ENCODE measurements at places on chromosomes 7 and 10. TPM values are rescaled to one million over a fixed set of nuclear protein-coding genes. Genes with fewer than 3 reads are reported as not detected.

GRCh38 chr7:73451780-73452398, 18.3 kb downstream of the FZD9 start:
- no peak overlapping the region for H3K27ac ChIP-seq
- DNase-seq, result no peak
- H3K4me3 ChIP-seq, result no peak overlapping the region
- H3K27me3 ChIP-seq, result no peaks in the 10 kb centered on the region

DNA sequence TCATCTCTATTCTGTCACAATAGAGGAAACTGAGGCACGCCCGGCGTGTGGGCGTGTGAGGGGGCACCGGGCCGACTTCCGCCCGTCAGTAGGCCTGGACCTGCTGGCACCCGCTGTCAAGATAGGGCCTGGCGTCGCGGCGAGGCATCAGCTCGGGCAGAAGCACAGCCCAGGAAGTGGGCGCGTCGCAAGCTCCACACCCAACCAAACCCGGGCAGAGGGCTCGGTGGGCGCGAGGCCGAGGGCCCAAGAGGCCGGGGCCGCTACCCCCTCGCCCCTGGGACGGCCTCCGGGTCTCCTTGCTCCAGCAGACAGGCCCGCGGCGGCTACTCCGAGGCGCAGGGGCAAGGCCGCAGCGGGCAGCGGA, 91.2 kb downstream of the SPAG6 start:
- peak; percentile 49 for DNase-seq
- H3K4me3 ChIP-seq, result peak overlapping the region; percentile 88
- no peaks in the 10 kb centered on the region for H3K27me3 ChIP-seq
- peaks cover 47% of the 10 kb centered on the region for H3K4me1 ChIP-seq

DNA sequence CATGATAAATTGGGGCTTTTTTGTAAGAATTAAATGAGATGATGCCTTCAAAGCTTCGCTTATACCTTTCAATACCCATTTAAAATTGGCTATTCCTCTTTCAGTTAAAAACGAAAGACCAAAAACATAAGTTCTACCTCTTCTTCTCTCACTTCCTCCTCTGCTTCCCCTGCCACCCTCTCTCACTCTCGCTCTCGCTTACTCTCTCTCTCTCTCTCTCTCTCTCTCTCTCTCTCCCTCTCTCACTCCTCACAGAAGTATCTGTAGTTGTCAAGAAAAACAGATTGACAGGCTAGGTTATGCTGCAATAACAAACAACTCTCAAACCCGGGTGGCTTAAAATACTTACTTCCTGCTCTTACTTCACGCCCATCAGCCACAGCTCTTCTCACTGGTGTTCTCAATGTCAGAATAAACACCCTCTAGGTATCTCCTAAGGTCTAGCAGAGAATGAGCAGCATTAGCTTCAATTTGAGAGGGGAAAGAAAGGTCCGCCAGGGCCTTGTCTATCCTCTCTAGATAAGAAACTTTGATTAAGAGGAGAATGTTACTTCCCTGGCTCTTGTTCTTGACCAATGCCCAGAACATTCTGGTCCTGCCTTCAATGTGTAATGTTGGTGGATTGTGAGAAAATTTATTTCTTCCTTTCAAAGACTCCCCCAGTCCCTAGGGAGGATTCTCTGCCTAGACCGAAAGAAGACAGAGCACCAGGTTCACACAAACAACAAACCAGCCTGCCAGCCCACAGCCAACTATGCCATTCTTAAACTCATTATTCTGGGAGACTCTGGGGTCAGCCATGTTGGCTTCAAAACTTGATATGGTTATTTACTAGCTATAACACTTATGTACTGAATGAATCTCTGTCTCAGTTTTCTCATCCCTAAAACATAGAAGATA, 1028.7 kb downstream of the XPNPEP1 start:
- no peak for DNase-seq
- no peaks in the 10 kb centered on the region for H3K4me1 ChIP-seq
- no peak overlapping the region for H3K27ac ChIP-seq

DNA sequence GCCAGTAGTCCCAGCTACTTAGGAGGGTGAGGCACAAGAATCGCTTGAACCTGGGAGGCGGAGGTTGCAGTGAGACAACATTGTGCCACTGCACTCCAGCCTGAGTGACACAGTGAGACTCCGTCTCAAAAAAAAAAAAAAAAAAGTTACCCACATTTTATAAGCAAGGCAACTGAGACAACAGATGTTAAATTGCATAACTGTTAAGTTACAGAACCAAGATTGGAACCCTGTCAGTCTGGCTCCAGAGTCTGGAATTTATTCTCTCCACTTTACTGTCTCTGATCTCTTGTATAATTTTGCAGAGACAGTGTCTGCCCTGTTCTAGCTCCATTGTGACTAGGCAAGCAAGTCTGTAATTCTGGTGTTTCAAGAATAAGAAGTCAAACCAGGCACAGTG, 6.2 kb upstream of the ITGB1 start:
- H3K27ac ChIP-seq, result no peak overlapping the region
- no peak for DNase-seq
- no peaks in the 10 kb centered on the region for H3K27me3 ChIP-seq
- H3K36me3 ChIP-seq, result no peaks in the 10 kb centered on the region
- no peak overlapping the region for H3K4me3 ChIP-seq

GRCh38 chr7:115962340-115962739, 68.2 kb downstream of the TFEC start:
- no peaks in the 10 kb centered on the region for H3K36me3 ChIP-seq
- no peaks in the 10 kb centered on the region for H3K4me1 ChIP-seq
- DNase-seq, result no peak
- no peak overlapping the region for H3K27ac ChIP-seq

GRCh38 chr10:61187601-61188000, 243.6 kb upstream of the RHOBTB1 start:
- no peak for DNase-seq
- no peaks in the 10 kb centered on the region for H3K27me3 ChIP-seq
- no peak overlapping the region for H3K27ac ChIP-seq
- H3K4me1 ChIP-seq, result no peaks in the 10 kb centered on the region
- no peak overlapping the region for H3K4me3 ChIP-seq

- no peak for DNase-seq
- no peaks in the 10 kb centered on the region for H3K36me3 ChIP-seq
- no peak overlapping the region for H3K4me3 ChIP-seq
- no peaks in the 10 kb centered on the region for H3K4me1 ChIP-seq
Observed at GRCh38 chr7:157981778-157982177, 605.8 kb downstream of the PTPRN2 start.

Gene ANXA8
- total RNA-seq, result not detected

Gene ELMO1
- total RNA-seq, result 72.8 TPM

Gene SLC16A9
- total RNA-seq, result 1.3 TPM
